ENCODE measurements at places on chromosomes 5 and 9.
A peak's percentile ranks its signal among the peaks of the same experiment; 100 is the strongest.

- no peak for DNase-seq
These were observed 15.3 kb upstream of the SPATA31E1 start for GRCh38 chr9:87867391-87867790.

DNA sequence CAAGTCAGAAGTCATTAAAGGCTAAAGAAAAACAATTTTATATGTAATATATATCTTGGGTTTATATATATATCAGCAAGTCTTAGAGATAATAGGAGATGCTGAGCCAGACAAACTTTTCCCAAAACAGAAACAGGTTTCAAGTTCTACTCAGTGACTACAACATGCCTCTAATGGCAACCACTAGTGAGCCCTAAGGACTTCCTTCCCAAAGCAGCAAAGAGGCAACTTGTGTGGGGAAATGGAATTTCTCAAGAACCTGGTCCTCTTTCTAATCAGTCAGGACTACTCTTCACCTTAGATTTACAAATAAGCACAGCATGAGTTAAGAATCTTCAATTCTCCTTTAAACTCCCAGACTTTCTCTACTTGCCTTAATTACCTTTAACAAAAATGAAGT is 17.6 kb downstream of the RNF38 start:
- DNase-seq: no peak

DNA sequence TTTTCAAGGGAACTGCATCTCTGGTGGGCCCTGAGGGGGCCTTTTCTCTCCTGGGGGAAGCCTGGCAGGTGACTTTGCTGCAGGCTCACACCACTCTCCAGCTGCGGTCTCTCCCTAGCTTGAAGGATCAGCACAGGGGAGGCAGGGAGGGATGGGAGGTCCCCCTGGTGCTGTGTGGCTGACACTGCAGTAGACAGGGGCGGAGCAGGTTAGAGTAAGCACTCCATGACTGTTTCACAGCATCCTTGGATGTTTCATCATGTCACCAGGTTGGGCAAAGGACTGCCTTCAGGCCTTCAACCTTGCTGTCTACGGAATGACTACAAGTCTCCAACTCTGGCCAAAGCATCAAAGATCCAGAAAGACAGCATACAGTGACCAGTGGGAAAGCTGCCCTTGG is 470.7 kb downstream of the CDK5RAP2 start:
- peak; percentile 67 for DNase-seq

GRCh38 chr9:125764198-125764597 is 17.0 kb downstream of the PBX3 start:
- no peak for DNase-seq

GRCh38 chr5:102277144-102277543 is 18.9 kb downstream of the SLCO4C1 start:
- no peak for DNase-seq

- DNase-seq: no peak
These were observed 165.3 kb downstream of the KDM4C start for GRCh38 chr9:6923086-6923485.

All from NCI-H524 (cell line).